Effector CD8-positive, alpha-beta T cell (primary cell): ENCODE measurements at places on chromosomes 12 and 14.

DNA sequence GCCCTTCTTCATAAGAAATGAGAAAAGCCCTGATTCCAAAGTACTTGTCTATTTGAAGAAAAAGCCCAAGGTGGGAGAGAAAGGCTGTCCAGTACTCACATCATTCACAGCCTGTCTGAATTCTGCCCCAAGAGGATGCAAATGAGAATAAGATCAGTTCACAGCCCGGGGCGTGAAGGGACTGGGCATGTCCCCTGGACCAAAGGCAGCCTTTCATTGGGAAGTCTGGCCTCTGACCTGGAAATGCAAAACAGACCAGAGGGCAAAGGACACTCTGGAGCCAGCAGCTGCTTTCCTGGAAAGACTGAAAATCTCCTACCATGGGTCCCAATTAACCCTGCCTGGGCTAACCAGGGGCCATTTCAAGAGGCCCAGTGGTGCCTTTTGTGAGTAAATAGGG, 191.2 kb upstream of the PELI2 start:
- DNase-seq: no peak

- DNase-seq: no peak
Measured at GRCh38 chr12:131933387-131933786, 4.3 kb downstream of the PUS1 start.

GRCh38 chr14:43896044-43896443, 611.0 kb downstream of the FSCB start:
- DNase-seq: no peak

DNA sequence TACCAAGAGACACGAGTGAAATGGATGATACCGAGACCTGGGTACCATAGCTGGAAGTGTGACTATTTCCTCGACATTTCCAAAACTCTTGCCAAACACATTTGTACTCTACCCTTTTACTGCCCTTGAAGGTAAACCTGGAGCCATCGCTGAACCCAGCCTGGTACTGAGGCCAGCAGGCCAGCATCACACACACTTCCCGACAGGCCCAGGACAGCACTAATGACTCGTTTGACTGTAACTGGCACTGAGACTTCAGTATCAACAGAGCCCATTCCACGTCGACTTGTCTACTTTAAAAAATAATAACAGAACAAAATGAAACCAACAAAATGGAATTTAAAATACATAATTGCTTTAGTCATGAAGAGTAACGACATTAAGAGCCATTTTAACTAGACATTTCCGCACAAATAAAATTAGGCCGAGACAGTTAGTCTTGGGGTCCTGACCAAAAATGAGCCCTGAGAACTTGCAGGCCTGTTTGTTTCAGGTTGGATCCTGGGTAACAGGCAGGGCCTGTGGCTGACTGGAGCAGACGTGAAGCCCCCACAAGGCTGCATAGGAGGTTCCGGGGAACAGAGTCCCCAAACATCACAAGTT, 94.3 kb downstream of the RIMBP2 start:
- DNase-seq: no peak

DNA sequence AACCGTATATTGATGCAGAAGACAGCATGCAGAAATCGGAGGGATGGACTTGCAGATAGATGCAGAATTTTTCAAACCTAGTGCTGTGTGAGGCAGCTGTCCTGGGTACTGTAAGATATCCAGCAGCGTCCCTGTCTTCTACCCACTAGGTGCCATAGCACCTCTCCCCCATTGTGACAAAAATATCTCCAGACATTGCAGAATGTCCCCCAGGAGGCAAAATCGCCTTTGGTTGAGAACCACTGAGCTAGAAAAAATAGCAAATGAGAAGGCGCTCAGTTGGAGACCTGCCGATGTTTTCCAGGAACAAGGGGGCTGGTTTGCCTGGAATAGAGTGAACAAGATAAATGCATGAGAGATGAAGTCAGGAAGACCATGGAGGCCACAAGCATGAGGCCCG, 67.9 kb upstream of the TMEM132D start:
- DNase-seq: no peak

GRCh38 chr12:112938751-112939150, 477 bp downstream of the OAS3 start:
- DNase-seq: no peak

GRCh38 chr14:51119411-51120051, 24.6 kb upstream of the TRIM9 start:
- no peak for DNase-seq

- DNase-seq: no peak
Measured at GRCh38 chr12:131831635-131832041, 3.4 kb downstream of the MMP17 start.

DNA sequence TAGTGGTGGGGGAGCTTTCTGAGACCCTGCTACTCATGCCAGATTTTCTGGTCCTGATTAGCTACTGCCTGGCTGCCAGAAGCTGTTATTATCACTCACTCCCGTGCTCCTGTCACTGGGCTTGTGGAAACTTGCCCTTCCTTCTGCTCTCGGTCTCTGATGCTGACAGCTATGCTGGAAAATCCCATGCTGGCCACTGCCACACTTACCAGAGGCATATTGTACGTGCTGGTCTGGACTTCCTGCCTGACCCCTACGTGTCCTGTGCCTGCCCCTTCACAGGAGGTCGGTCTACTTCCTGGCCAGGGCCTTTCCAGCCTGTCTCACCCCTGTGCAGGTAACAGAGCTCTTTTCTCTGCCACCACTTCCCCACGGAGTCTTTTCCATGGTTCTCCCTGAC, 149.4 kb upstream of the PLEKHG7 start:
- DNase-seq: no peak

DNA sequence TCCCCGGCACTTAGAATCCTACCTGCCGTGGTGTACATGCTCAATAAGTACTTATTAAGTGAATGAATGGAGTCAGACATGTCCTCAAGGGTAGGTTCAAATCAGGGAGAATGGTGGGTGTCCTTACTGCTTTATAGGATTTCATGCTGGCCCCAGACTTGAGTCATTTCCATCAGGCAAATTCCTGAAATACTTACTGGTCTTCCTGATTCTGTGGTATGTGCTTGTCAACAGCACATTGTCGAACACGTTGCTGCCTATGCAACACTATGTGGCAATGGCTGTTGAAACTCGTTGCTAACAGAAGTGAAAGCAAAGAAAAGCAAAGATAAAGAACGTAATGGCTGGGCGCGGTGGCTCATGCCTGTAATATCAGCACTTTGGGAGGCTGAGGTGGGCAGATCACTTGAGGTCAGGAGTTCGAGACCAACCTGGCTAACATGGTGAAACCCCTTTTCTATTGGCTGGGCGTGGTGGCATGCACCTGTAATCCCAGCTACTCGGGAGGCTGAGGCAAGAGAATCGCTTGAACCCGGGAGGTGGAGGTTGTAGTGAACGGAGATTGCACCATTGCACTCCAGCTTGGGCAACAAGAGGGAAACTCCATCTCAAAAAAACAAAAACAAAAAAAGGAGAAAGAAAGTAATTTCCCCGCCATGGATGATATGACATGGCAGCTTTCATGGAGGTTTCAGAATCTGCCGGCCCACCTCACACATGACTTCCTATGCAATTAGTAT, 214.9 kb downstream of the ZFP36L1 start:
- DNase-seq: no peak

DNA sequence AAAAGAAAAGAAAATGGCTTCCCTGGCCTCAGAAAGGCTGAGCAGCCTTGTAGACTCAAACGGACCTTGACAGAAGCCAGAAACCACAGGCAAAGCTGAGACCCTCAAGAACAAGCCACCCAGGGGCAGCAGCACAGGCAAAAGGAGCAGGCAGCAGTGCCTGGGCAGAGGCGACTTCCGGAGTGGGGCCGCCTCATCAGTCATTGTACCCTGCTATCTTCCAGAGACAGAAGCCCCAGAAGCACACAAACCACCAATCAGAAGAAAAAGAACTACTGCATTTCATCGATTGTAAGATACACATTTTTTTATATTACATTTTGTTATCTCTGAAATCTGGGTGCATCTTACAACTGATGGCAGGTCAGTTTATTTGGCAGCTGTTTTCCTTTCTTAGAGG, 58.2 kb upstream of the ZFP36L1 start:
- DNase-seq: no peak

GRCh38 chr12:5068619-5069018, 24.9 kb downstream of the KCNA5 start:
- DNase-seq: no peak

DNA sequence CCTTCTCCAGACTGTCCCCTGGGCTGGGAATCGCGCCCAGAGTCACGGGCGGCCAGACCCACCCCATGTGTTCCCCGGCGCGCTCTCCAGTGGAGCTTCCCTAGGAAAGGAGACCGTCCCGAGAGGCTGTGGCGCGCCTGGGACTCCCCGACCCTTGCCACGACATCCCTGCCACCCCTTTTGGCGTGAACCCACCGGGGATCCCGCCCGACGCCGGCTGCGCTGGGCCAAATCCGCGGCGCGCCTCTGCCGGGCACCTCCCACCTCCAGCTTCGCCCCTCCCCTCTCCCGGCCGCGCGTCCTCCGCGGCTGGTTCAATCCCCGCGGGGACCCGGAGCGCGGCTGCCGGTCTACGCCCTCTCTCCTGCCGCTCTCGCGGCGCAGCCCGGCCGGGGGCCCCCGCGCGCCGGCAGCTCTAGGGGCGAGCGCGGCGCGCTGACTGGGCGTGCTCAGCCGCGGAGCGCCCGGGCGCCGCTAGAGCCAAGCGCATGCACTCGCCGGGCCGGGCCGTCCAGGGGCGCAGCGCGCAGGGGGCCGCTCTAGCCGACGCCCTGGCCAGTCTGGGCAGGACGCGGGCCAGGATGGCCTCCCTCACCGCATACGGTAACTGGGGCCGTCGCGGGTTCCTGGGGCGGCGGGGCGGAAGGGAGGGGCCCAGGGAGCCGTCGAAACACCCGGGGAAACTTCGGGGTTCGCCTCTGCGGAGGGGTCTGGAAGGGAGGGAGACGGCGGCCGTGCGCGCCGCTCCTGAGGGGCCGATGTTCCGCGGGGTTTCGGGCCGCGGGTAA, 77.4 kb upstream of the ANO4 start:
- no peak for DNase-seq

DNA sequence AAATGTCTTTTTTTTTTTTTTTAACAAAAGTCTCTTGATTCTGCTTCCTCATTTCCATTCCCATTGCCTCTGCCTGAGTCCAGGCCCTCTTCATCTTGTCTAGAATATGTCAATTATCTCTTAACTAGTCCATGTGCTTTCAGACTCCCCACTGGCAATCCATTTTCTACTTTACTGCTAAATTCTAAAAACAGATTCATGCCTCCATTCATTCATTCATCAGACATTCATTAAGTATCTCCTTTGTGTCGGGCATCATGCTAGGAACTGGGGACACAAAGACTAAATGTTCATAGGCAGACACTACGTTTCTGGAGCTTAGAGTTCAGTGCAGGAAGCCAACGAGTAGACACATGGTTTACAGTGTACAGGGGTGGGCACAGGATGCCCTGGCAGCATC, 9.6 kb upstream of the NEDD1 start:
- DNase-seq: no peak

GRCh38 chr12:16021676-16022075, 110.5 kb downstream of the DERA start:
- DNase-seq: no peak

DNA sequence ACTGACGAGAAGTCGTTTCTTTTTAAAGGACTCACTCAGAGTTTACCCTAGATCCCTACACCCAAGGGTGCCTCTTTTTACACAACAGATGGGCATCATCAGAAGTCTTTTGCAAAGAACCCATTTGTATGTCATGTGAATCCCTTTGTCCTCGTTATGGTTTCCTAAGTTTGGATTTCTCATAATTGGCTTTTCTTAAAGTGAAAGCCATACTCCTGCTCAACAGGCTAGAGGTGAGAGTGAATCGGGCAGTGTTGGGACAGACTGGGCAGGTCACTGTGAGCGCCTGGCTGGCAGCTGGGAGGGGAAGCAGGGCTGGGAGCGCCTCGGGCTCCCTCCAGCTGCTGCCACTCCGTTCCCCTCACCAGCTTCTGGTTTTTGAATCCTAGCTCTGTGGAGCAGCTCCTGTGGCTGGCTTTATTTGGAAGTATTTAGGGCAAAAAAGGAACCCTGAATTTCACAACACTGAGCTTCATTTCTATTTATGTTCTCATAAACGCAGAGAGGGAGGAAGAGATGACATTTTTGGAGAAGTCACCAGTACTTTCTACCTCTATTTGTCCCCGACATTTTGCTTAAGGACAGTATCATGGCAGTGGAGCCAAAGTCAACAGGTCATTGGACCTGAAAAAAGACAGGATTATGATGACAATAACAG, 63.8 kb upstream of the ACTN1 start:
- DNase-seq: no peak

GRCh38 chr14:69997849-69998248, 118.6 kb downstream of the SMOC1 start:
- DNase-seq: no peak

DNA sequence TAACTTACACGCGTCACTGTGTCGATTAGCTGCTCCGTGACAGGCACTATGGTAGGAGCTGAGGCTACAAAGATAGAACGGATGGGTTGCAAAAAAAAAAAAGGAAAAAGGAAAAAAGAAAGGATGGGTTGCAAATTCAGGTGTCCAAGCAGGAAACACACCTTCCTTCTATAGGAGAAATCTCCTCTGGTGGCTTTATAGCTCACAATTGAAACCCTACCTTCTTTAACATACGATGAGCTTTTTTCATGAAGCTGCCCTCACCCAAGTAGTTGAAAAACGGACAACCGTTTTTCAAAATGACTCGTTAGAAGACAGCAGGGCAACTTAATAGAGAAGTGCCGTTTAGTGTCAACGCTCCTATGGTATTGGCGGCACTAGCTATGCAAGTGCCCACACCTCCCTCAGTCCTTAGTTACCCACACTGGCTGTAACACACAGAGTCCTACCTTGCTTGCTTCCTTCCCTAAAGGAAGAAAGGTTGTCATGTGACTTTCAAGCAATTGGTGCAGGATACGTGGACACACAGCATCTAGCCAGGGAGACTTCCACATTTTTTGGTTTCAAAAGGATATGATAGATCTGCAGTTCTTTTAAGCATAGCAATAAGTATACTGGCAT, 682 bp upstream of the TRIP11 start:
- no peak for DNase-seq

DNA sequence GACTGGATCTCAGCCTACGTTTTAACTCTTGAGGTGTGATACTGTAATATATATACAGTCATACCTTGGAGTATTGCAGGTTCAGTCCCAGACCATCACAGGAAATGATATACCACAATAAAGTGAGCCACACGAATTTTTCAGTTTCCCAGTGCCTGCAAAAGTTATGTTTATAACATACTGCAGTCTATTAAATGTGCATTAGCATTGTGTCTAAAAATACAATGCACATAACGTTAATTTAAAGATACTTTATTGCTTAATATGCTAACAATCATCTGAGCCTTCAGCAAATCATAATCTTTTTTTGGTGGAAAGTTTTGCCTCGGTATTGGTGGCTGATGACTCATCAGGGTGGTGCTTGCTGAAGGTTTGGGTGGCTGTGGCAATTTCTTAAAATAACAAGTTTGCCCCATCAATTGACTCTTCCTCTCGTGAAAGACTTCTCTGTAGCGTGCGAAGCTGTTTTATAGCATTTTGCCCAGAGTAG, 18.9 kb downstream of the PYROXD1 start:
- no peak for DNase-seq
